ENCODE measurements at places on chromosomes 2 and 18. TPM values are rescaled to one million over a fixed set of nuclear protein-coding genes. Genes with fewer than 3 reads are reported as not detected.

DNA sequence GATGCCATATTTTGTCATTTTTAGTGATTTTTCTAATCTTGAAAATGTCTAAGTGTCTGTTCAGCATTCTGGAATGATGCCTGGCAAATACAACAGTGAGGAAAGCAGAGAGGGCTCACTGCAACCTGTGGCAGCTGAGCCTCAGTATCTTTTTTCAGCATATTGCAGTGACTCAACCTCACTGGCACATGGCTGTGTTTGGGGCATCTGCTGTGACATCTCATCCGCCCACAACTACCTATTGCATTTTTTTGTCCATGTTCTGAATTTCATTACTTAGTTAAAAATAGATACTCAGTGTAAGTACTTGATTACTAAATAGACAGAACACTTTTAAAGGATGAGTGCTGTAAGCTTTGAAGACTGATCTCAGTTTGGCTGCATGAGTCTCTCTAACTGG, 10.7 kb downstream of the BABAM2 start:
- no peaks in the 10 kb centered on the region for H3K27me3 ChIP-seq
- no peaks in the 10 kb centered on the region for H3K4me1 ChIP-seq
- no peak overlapping the region for H3K27ac ChIP-seq
- no peak overlapping the region for H3K4me3 ChIP-seq

DNA sequence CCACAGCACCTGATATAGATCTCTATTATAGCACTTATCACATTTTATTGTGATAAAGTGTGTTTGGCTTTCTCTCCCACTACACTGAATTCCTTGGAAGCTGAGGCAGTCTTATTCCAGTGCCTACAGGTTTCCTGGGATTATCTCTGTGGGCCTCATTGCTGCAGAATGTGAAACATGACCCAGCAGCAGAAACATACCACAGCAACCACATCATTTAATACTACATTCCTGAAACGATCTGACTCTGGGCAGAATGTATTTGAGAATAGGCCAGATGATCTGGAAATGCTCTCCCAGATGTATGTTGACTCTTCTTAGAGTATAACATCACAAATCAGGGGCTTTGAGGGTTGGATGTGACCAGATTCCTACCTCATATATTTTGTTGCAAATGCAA, 323.5 kb upstream of the TANK start:
- no peaks in the 10 kb centered on the region for H3K27me3 ChIP-seq
- no peaks in the 10 kb centered on the region for H3K4me1 ChIP-seq
- no peak for DNase-seq
- H3K4me3 ChIP-seq, result no peak overlapping the region
- no peaks in the 10 kb centered on the region for H3K36me3 ChIP-seq
- no peak overlapping the region for H3K27ac ChIP-seq

DNA sequence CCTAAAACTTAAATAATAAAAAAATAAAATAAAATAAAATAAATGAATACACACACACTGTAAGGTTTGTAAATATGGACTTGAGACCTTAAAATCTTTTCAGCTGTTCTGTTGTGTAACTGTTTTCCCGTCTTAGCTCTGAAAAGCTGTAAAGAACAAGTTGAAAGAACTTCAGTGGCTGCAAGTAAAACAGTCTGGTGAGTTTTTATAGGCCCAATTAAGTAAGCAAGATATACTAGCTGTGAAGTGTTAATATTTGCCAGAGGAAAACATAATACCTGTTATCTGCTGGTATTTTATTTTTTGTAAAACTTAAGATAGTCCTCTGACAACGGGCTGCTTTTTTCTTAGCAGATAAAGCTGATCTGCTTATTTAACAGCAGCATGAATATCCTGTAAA, 176.9 kb upstream of the NRP2 start:
- H3K4me3 ChIP-seq, result no peak overlapping the region
- no peaks in the 10 kb centered on the region for H3K4me1 ChIP-seq
- no peaks in the 10 kb centered on the region for H3K27me3 ChIP-seq
- no peak for DNase-seq
- H3K36me3 ChIP-seq, result no peaks in the 10 kb centered on the region

- no peaks in the 10 kb centered on the region for H3K4me1 ChIP-seq
- H3K27me3 ChIP-seq, result no peaks in the 10 kb centered on the region
- no peak overlapping the region for H3K4me3 ChIP-seq
Measured at GRCh38 chr18:3525870-3526420, 76.0 kb downstream of the TGIF1 start.

DNA sequence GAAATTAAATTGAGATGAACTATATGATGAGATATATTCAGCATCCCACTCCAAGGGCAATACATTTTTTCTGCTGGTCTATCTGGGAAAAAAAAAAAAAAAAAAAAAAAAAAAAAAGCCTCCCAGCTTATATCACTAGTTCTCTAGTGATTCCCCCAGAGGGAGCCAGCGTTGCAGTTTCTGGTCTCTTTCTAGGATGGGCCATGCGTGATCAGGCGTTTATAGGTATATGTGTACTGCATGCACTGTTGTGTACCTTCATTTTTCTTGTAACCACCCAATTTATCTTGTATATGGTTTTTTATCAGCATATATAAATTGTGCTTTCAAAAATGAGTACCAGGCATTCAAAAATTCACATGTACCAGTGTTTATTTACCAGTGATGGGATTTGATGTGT, 35.1 kb downstream of the DCDC2C start:
- H3K36me3 ChIP-seq, result no peaks in the 10 kb centered on the region
- H3K27ac ChIP-seq, result no peak overlapping the region
- no peak for DNase-seq
- no peaks in the 10 kb centered on the region for H3K27me3 ChIP-seq

GRCh38 chr2:57291209-57291608, 755.4 kb upstream of the VRK2 start:
- H3K27me3 ChIP-seq, result no peaks in the 10 kb centered on the region
- H3K36me3 ChIP-seq, result no peaks in the 10 kb centered on the region
- DNase-seq, result no peak
- H3K4me3 ChIP-seq, result no peak overlapping the region

DNA sequence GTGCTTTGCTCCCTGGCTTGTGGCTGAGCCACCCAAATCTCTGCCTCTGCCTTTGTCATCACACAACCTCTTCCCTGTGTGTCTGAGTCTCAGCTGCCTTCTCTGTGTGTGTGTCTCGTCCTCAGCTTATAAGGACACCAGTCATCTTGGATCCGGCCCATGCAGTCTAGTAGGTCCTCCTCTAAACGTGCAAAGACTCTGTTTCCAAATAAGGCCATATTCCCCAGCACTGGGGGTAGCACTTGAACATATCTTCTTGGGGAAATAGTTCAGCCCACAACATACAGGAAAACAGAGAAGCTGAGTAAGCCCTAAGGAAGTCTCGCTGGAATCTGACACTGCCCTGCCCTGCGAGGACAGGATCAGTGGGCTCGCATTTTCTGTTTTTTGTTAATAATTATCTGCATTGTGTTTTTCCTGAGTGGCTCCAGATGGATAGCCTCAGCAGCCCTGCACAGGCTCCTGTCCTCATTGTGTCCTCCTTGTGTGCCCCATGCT, 42.1 kb downstream of the MTCL1 start:
- no peaks in the 10 kb centered on the region for H3K4me1 ChIP-seq
- H3K36me3 ChIP-seq, result no peaks in the 10 kb centered on the region
- no peak overlapping the region for H3K27ac ChIP-seq
- H3K4me3 ChIP-seq, result no peak overlapping the region
- no peak for DNase-seq
- H3K27me3 ChIP-seq, result no peaks in the 10 kb centered on the region

DNA sequence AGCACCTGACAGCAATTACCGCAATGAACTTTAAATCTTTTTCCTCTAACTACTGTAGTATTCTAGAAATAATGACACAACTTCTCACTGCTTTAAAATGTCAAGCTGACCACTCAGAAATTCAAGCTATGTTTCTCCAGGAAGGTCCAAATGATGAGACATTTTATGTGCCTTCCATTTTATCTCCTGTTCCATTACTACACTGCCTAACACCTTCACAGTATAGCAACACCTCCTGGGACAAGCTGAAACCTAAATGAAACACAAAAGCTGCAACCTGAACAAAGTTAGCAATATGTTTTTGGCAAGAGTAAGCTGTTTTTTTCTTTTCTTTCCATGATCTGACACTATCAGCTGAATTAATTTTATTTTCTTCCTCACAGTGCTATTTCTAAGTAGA, 81.9 kb downstream of the IKZF2 start:
- no peak overlapping the region for H3K27ac ChIP-seq
- no peaks in the 10 kb centered on the region for H3K27me3 ChIP-seq
- no peaks in the 10 kb centered on the region for H3K36me3 ChIP-seq

DNA sequence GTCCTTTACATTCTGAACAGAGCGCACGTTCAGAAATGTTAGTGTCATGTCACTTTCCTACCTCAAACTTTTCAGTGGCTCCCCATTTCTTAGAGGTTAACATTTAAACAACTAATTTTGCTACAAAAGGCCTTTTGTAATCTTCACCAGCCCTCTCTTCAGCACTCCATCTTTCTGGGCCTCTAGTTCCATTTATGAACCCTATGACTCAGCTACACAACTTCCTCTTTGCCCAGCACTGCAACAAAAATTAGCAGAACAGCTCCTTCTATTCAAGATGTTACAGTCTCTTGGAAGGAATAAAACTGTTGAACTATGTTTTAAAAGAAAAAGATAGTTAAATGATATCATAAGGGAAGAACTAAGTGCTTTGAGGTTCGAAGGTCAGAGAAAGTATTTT, 139.9 kb downstream of the VWC2L start:
- no peak overlapping the region for H3K27ac ChIP-seq
- H3K36me3 ChIP-seq, result no peaks in the 10 kb centered on the region
- no peaks in the 10 kb centered on the region for H3K27me3 ChIP-seq
- no peak overlapping the region for H3K4me3 ChIP-seq
- no peaks in the 10 kb centered on the region for H3K4me1 ChIP-seq

DNA sequence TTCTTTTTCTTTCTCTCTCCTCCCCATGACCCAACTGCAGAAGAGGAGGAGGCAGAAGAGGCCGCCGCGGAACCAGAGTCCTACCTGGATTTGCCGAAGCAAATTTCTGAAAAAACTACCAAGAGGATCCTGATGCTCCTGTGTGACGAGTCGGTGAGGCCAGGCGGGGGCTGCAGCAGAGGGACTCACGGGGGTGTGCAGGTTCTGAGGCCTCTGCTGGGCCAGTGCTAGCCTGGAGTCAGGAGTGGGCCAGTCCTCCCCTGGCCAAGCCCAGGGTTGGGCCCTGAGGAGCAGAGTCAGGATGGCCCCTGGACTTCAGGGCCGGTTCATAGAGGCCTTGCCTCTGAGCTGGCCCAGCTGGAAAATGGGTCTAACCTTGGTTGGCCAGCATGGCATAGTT, 29.3 kb downstream of the OTOF start:
- no peak for DNase-seq
- no peak overlapping the region for H3K27ac ChIP-seq
- no peaks in the 10 kb centered on the region for H3K36me3 ChIP-seq
- H3K27me3 ChIP-seq, result no peaks in the 10 kb centered on the region
- H3K4me3 ChIP-seq, result no peak overlapping the region

GRCh38 chr2:59691518-59692190, 861.8 kb downstream of the BCL11A start:
- H3K4me1 ChIP-seq, result no peaks in the 10 kb centered on the region
- no peaks in the 10 kb centered on the region for H3K36me3 ChIP-seq
- no peak overlapping the region for H3K27ac ChIP-seq
- no peak for DNase-seq
- no peak overlapping the region for H3K4me3 ChIP-seq

DNA sequence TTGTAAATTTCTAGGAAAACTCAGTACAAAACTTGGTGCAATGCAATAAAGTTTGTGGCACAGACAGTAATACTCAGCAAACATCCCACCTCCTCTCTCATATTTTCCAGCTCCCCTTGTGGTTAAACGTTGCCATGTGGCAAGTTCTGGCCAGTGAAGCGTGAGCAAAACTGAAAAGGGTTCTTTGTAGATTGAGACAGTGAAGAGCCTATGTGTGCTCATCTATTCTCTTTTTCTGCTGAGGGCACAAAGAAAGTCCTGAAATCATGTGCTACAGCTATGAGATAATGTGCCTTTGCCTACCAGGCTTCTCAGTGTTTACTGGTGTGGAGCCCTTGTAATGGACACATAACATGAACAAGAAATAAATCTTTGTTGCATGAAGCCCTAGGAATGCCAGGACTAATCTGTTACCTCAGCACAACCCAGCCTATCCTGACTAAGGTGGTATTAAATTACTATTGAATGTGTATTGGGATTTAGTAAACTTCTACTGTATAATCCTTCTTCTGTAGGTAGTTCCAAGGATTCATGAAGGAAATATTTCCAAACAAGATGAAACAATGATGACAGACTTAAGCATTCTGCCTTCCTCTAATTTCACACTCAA, 13.0 kb upstream of the TYMS start:
- DNase-seq, result no peak
- no peaks in the 10 kb centered on the region for H3K4me1 ChIP-seq
- H3K36me3 ChIP-seq, result no peaks in the 10 kb centered on the region
- no peak overlapping the region for H3K4me3 ChIP-seq
- no peaks in the 10 kb centered on the region for H3K27me3 ChIP-seq

DNA sequence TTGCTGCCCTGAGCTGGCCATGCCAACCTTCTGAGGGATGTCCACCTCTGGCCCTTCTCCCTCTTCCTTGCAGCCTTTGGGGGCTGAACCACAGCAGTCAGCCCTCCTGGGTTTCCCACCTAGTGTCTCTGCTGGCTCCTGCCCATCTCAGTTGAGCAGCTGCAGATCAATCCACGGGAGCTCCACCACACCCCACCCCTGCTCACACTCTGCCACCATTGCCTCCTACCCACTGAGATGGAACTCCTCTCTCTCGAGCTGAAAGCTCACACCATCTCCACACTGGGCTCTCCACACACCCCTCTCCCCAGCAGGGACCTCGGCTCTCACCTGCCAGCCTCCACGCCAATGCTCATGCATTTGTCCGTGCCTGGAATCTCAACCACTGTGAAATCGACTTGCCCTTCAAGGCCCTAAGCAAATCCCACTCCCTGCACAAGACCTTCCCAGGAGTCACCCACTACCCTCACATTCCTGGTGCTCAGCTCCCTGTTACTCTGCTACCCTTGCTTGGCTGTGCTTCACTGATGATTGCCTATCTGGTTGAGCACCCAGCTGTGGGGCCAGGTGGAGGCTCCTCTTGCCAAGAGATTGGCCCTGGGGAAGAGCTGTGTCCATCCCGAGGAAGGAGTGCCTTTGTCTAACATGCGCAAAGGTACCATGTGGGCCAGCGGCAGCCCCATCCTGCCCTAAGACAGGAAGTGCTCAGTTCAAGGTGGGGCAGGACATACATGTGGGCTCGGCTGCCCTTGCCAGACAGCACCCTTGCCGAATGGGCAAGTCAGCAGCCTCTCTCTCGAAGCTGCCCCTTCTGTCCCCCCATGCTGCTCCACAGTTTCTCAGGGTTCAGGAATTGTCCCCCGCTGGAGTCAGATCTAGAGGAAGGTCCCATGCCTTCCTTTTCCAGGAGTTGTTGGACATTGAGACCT, 208.7 kb downstream of the CYP26B1 start:
- no peaks in the 10 kb centered on the region for H3K36me3 ChIP-seq
- H3K4me3 ChIP-seq, result no peak overlapping the region
- H3K27me3 ChIP-seq, result no peaks in the 10 kb centered on the region
- no peak for DNase-seq

- H3K27me3 ChIP-seq, result no peaks in the 10 kb centered on the region
- H3K4me3 ChIP-seq, result no peak overlapping the region
- H3K4me1 ChIP-seq, result peaks cover 5% of the 10 kb centered on the region
Measured at GRCh38 chr2:101814752-101815151, 117.2 kb downstream of the MAP4K4 start.

Gene ITGAV
- 84.8 TPM for total RNA-seq

Gene GREB1L
- total RNA-seq, result 2.0 TPM

Gene GREB1
- total RNA-seq, result 224 TPM

Gene BMP10
- not detected for total RNA-seq

Gene CHN1
- 7.8 TPM for total RNA-seq

Gene CCDC141
- total RNA-seq, result 8.6 TPM

Gene SP140
- total RNA-seq, result 0.51 TPM

Gene ZNF519
- total RNA-seq, result 2.6 TPM

Gene MALL
- 40.1 TPM for total RNA-seq

Gene CENPA
- total RNA-seq, result 0.68 TPM

Gene RUFY4
- 0.11 TPM for total RNA-seq

Gene DTNB
- 61.9 TPM for total RNA-seq

Gene NR4A2
- 4.5 TPM for total RNA-seq

Gene AGBL5
- 87.1 TPM for total RNA-seq

Gene MC4R
- total RNA-seq, result not detected
